ENCODE measurements at places on chromosomes 5 and 9. TPM values are rescaled to one million over a fixed set of nuclear protein-coding genes. Genes with fewer than 3 reads are reported as not detected.
A peak's percentile ranks its signal among the peaks of the same experiment; 100 is the strongest.

DNA sequence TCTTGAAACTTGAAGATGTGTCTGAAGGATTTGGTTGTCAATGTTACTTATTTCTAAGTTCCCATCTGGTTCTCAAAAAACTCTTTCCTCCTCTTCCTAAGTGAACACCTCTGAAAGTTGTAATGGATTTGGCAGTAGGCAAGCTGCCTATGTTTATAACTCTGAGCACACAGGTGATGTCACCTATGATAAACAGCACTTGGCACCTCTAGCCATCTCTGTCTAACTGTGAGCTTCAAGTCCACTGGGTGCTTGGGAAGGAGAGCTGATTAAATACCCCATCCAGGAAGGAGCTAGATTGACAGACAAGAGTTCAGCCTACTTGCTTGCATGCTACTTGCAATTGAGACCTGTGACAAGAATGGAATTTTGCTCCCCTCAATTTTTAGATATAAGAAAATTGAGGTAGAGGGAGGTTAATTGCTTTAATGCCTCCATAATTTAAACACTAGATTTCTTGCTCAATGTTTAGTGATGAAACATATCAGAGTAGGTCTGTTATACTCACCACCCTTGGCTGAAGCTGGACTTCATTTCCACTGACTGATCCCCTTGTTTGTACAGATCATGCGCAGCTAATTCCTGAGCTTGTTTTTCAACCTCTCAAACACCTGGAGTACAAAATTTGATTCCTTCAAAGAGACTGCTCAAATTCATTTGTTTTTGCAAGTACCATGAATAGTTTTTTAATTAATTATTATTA, 49.9 kb downstream of the PDE4D start:
- H3K4me1 ChIP-seq, result no peaks in the 10 kb centered on the region
- DNase-seq, result no peak
- H3K27me3 ChIP-seq, result no peaks in the 10 kb centered on the region
- no peaks in the 10 kb centered on the region for H3K36me3 ChIP-seq
- no peak overlapping the region for H3K27ac ChIP-seq
- no peak overlapping the region for H3K4me3 ChIP-seq

DNA sequence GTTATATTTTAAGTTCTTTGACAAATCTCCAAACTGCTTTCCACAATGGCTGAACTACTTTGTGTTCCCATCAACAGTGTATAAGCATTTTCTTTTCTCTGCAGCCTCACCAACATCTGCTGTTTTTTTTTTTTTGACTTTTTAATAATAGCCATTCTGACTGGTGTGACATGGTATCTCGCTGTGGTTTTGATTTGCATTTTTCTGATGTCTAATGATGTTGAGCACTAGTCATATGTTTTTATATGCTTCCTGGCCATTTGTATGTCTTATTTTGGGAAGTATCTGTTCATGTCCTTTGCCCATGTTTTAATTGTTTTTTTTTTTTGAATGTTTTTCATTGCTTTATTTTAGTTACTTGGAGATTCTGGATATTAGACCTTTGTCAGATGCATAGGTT, 196.6 kb downstream of the PLK2 start:
- no peaks in the 10 kb centered on the region for H3K4me1 ChIP-seq
- no peak overlapping the region for H3K27ac ChIP-seq
- no peaks in the 10 kb centered on the region for H3K27me3 ChIP-seq
- H3K4me3 ChIP-seq, result no peak overlapping the region
- no peaks in the 10 kb centered on the region for H3K36me3 ChIP-seq
- no peak for DNase-seq

DNA sequence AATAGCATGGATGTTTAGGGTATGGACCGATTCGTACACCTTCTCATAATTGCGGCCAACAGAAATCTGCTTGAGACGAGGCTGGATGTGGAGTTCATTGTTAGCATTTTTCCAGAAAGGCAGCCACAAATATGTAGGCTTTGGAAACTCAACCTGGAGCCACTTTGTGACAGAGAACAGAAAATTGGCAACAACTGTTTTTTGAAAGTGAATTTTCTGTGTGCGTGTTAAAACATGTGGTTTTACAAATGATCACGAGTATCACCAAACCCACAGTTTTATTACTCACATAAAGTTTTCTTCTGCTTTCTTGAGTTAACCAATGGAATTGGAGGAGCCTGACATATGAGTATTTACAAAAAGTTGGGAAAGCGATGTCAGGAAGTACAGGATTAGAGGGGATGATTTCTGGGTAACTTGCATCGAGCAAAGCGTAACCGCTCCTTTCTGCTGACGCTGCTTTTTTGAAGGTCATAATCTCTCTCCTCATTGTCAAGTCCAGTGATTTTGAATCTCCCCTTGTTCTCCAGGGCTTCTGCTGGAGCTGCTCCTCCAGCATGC, 138.5 kb upstream of the TAF11L2 start:
- peak overlapping the region; percentile 53 for H3K27ac ChIP-seq
- no peaks in the 10 kb centered on the region for H3K36me3 ChIP-seq
- H3K4me3 ChIP-seq, result no peak overlapping the region
- no peaks in the 10 kb centered on the region for H3K27me3 ChIP-seq
- H3K4me1 ChIP-seq, result no peaks in the 10 kb centered on the region

GRCh38 chr9:91073811-91074771, 272.5 kb downstream of the SYK start:
- no peaks in the 10 kb centered on the region for H3K36me3 ChIP-seq
- H3K4me3 ChIP-seq, result no peak overlapping the region
- no peak for DNase-seq
- H3K27me3 ChIP-seq, result no peaks in the 10 kb centered on the region
- no peak overlapping the region for H3K27ac ChIP-seq

CFAP77 gene
- 0.05 TPM for total RNA-seq

CCDC69 gene
- total RNA-seq, result 37.9 TPM

DNA sequence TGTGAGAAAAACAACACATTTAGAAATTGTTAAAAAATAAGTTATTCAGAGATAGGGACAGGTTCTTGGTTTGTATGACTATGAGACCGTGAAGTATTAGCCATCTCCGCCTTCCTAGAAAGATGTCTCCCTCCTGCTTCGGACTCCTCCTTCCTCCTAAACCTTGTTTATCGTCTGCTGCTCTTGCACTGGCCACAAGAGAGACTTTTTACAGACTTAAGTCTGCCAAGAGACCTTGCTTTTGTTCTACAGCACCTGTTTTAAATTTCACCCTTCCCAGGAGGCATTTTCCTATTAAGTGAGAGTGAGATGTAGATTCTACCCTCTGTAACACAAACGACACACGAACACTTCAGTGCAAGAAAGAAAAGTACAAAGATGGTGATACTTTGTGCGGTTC, 274.6 kb downstream of the ARHGEF28 start:
- DNase-seq, result no peak
- no peaks in the 10 kb centered on the region for H3K36me3 ChIP-seq
- H3K27ac ChIP-seq, result no peak overlapping the region
- no peaks in the 10 kb centered on the region for H3K4me1 ChIP-seq

DNA sequence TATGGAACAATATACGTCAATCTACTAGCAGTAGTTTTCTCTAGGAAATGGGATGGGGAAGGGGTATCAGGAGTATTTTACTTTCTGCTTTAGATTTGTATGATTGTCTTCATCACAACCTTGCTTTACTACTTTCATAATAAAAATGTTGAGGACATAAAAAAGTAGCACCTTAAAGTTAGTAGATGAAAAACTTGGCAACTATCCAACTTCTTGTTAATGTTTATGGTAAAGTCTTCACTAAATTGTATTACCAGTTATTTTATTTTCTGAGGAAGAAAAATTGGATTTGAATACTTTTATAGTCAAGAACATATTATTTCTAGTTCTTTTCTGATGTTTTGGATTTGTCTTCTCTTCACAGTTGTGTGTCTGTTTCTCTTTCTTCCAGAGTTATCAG, 372.1 kb downstream of the ARRDC3 start:
- no peaks in the 10 kb centered on the region for H3K27me3 ChIP-seq
- no peaks in the 10 kb centered on the region for H3K36me3 ChIP-seq
- H3K27ac ChIP-seq, result no peak overlapping the region
- no peaks in the 10 kb centered on the region for H3K4me1 ChIP-seq
- DNase-seq, result no peak
- no peak overlapping the region for H3K4me3 ChIP-seq

NUP214 gene
- total RNA-seq, result 31.3 TPM

RASEF gene
- 3.9 TPM for total RNA-seq

SPTLC1 gene
- total RNA-seq, result 49.4 TPM

GRCh38 chr5:174317256-174317894, 271.9 kb downstream of the NSG2 start:
- DNase-seq, result no peak
- no peak overlapping the region for H3K27ac ChIP-seq

CD14 gene
- total RNA-seq, result 23.7 TPM

DNA sequence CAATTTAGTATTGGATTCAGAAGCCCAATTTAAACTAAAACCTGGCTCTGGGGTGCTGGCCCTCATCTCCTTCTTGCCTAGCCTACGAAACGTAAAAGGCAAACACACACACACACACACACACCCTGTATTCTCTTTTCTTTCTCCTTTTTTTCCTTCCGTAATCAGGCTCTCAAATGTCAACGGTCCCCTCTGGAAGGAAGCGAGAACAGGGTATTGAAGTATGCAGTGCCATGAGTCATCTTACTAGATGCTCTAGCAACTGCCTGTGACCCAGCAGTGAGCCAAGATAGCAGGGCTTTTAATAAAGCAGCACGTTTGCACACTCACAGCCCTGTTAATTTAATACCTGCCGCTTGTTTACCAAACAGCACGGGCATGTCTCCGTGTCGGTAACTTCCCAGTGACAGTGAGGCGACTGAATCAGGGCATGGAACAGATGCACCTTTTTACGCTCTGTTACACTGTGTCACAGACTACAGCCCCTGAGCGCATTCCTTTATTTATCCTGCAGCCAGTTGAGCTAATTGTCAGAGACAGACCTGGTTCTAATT, 243.8 kb downstream of the BNC2 start:
- no peaks in the 10 kb centered on the region for H3K36me3 ChIP-seq
- peak overlapping the region; percentile 5 for H3K27ac ChIP-seq
- H3K4me1 ChIP-seq, result no peaks in the 10 kb centered on the region
- no peak overlapping the region for H3K4me3 ChIP-seq
- no peak for DNase-seq
- no peaks in the 10 kb centered on the region for H3K27me3 ChIP-seq

CDH18 gene
- total RNA-seq, result 0.24 TPM

DNA sequence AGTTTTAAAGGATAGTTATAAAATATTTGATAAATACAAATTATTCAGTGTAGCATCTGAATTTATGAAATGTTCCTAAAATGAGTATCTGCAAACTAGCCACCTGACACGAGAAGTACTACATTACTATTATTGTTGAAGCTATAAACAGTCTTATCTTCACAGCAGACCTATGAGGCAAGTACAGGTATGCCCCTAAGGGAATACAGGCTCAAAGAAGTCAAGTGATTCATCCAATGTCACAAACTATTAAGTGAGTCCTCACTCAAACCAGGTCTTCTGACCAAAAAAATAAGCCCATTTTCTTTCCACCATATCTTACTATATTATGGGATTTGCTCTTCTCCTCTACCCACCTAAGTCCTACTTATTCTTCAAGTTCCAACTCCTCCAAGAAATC, 28.7 kb downstream of the STRBP start:
- H3K36me3 ChIP-seq, result no peaks in the 10 kb centered on the region
- no peaks in the 10 kb centered on the region for H3K27me3 ChIP-seq
- no peak overlapping the region for H3K27ac ChIP-seq

GRCh38 chr5:1868886-1869475, 13.7 kb downstream of the IRX4 start:
- DNase-seq, result no peak
- H3K4me3 ChIP-seq, result no peak overlapping the region
- peaks cover 72% of the 10 kb centered on the region for H3K27me3 ChIP-seq
- no peaks in the 10 kb centered on the region for H3K4me1 ChIP-seq

SMIM33 gene
- 0.28 TPM for total RNA-seq

C9orf153 gene
- 0.19 TPM for total RNA-seq

GRCh38 chr9:91943478-91944470, 6.3 kb downstream of the ROR2 start:
- no peak overlapping the region for H3K4me3 ChIP-seq
- no peak overlapping the region for H3K27ac ChIP-seq
- no peak for DNase-seq
- no peaks in the 10 kb centered on the region for H3K36me3 ChIP-seq
- no peaks in the 10 kb centered on the region for H3K4me1 ChIP-seq
- H3K27me3 ChIP-seq, result peaks cover 25% of the 10 kb centered on the region

CORO2A gene
- 5.1 TPM for total RNA-seq

DNA sequence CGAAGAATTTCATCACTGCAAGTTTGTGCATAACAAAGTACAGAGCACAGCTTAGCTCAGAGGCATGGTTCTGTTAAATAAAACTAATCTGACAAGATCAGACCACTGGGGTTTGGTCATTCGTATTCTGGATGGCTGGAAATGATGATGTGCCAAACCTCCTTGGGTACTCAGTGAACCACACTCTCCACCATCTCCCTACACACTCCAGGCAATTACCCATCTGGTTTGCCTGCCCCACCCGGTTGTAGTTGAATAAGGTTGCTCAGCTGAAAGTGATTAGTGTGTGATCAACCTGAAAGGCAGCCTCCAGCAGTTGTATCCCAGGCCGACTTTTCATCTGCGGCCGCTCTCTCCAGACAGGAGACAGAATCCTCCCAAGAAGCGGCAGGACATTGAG, 371.4 kb downstream of the TLE1 start:
- H3K4me1 ChIP-seq, result no peaks in the 10 kb centered on the region
- no peaks in the 10 kb centered on the region for H3K36me3 ChIP-seq
- H3K4me3 ChIP-seq, result no peak overlapping the region
- no peak overlapping the region for H3K27ac ChIP-seq
- H3K27me3 ChIP-seq, result no peaks in the 10 kb centered on the region
- no peak for DNase-seq

DNA sequence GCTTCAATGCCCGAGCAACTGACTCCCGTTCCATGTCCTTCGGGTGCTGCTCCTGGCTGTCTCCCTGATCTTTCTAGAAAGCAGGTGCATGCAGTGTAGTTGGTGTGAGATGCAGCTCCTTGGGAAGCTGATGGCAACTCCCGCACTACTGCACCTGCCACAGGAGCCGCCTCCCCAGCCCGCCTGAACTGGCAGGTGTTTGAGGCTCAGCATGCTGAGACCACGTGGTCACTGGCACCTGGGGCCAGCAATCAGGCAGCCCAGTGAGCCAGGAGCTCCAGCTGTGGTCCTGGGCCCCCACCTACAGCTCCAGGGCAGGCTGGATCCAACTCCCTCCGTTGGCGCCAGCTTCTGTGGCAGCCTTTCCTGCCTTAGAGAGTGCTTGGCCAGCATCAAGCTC, 111.5 kb downstream of the ICE1 start:
- no peaks in the 10 kb centered on the region for H3K4me1 ChIP-seq
- no peaks in the 10 kb centered on the region for H3K36me3 ChIP-seq
- no peak overlapping the region for H3K4me3 ChIP-seq

PCDHA1 gene
- total RNA-seq, result not detected

DNA sequence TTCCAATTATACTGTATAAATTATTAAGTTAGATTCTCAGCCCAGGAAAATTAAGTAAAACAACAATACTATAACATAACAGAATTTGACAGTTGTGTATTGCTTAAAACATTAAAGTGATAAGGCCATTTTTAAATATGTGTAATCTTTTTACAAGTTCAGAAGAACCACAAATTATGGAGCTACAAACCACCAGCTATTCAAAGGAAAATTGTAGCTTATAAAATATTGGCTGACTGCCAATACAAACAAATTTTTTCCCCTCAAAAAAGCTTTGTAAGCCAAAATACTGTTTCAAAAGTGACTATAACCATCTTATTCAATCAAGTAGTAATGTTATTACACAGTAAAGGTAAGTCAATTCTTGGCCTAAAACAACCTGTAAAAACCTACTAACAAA, 21.9 kb downstream of the STRBP start:
- H3K27me3 ChIP-seq, result no peaks in the 10 kb centered on the region
- H3K4me3 ChIP-seq, result no peak overlapping the region
- H3K4me1 ChIP-seq, result no peaks in the 10 kb centered on the region
- DNase-seq, result no peak

ADAMTS6 gene
- total RNA-seq, result 11.5 TPM

- peak; percentile 81 for DNase-seq
- H3K4me3 ChIP-seq, result peak overlapping the region; percentile 91
- no peaks in the 10 kb centered on the region for H3K27me3 ChIP-seq
- H3K4me1 ChIP-seq, result peaks cover 31% of the 10 kb centered on the region
Observed at GRCh38 chr9:124869986-124870560, 8.1 kb downstream of the ARPC5L start.
